ENCODE measurements at places on chromosomes 7 and 10.

DNA sequence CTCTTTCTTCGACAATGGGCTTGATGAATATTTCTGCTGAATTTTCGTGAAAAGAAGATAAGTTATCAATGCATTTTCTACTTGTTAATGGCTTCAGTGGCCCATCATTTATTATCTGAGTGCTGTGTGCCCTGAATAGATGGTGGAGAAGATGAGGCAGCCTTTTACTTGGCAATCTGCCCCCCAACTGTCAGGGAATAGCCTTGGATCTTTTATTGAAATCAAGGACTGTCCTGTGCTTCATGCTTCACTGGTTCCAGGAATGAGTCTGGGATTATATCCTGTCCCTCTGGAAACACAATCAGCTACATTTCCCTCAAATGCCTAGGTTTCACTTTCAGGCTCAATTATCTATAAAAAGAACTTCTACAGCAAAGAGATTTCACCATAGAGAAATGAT, 75.9 kb upstream of the NXPH1 start:
- DNase-seq, result no peak

GRCh38 chr10:92901819-92902251, 53.5 kb downstream of the EXOC6 start:
- no peak for DNase-seq

DNA sequence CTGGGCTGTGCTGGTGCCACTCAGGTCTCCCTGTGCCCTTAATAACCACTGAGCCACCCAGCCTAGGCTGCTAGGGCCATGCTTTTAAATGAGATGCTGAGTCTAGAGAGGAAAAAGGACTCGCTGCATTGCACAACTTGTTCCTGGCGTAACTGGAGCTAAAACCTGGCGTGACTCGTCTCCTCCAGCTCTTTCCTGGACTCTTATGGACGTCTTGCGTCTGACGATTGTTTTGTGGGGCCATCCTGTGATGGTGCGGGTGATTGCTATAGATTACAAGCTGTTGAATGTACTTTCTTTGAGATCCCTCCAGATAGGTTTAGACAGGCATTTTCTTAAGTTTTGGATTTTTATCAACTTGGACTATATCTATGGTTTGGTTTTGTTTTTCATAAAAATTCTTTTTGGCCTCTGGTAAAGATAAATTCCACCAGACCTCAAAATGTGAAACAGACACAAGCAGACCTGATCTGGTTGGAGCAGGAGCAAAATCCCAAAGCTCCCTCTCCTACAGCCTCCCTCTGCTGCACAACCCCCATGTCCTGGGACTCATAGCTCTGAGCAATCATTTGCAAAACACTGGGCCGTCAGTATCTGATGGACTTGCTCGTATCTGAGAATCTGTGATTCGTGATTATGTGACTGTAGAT, 230.3 kb downstream of the ARHGAP12 start:
- DNase-seq, result no peak

DNA sequence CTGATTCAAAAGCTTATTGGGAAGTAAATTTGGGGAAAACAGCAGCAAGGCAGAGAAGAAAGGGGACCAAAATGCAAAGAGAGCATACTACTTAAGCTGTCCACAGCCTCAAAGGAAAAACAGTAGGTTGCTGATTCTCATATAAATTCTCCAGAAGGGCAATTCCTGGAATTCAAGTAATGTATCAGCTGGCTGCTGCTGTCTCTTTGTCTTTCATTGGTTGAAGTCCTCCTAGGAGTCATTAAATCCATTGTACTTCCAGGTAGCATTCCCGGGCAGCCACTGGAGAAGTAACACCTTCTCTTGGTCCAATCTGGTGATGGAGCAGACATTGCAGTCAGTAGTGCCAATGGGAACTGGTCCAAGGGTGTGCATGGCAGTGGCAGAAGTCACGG, 22.7 kb downstream of the BET1 start:
- no peak for DNase-seq

DNA sequence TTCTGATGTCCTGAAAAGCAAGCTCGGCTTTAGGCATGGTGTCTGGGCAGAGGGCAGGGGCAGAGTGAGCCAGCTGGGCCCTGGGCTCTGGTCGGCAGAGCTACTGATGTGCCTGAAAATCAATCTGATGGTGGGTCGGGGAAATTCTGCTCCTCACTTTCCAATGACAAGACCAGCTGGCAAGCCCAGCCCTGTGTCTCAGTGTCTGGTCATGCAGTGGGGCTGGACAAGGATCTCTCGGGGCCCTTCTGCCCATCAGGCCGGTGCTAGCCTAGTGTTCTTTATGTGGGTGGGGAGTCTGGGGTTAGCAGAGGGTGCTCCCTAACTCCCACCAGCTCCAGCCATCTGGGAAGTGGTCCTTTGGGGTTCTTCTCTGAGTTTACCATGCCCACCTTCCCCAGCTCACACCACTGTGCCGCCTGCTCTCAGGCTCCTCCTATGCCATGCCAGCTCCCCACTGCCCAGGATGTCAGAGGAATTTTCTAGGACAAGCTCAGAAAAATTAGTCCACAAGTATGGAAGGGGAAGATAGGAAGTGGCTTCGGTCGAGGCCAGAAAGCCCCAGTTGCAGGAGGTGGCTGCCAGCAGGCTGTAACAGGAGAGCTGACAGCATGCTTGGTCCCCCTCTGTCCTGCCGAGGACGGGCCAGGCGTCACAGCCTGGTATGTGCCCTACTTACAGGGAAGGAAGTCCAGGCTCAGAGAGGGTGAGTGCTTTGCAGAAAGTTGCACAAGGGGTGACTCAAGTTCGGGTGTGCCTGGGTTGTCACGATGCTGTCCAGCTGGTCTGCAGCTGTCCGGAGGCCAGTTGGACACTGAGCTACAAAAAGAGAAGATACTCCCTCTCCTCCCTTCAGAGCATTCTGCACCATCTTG, 135.2 kb downstream of the ADCY1 start:
- DNase-seq, result peak; percentile 37

GRCh38 chr10:56975513-56975912, 614.5 kb upstream of the ZWINT start:
- no peak for DNase-seq

- no peak for DNase-seq
Measured at GRCh38 chr7:77710861-77711260, 14.6 kb downstream of the RSBN1L start.

- DNase-seq, result no peak
Measured at GRCh38 chr10:11322698-11323097, 288.8 kb downstream of the USP6NL start.

DNA sequence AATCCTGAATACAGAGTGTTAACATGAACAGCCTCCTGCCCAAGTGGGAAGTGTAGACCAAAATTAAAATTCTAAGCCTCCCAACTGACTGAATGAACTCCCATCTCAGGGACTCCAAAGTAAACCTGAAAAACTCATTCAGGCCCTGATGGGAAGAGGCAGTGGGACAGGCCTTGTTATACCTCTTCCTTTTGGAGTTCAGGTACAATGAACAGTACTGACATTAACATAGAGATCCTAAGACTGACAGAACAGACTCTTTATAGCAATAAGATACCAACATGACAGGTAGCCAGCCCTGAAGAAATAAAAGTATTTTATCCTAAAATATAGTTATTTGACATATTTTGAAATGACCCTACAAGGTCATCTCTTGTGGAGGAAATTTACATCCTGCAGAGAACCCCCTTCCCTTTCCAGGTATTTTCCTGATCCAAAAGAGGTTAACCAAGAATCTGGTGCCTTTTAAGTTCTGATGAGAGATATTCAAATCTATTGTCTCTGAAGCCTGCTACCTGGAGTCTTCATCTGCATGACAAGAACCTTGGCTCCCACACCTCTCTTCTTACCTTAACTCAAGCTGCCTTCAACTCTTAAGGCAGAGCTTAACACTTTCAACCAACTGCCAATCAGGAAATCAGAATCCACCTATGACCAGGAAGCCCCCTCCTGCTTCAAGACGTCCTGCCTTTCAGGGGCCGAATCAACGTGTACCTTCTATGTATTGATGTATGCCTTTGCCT, 103.3 kb upstream of the PFKP start:
- no peak for DNase-seq

DNA sequence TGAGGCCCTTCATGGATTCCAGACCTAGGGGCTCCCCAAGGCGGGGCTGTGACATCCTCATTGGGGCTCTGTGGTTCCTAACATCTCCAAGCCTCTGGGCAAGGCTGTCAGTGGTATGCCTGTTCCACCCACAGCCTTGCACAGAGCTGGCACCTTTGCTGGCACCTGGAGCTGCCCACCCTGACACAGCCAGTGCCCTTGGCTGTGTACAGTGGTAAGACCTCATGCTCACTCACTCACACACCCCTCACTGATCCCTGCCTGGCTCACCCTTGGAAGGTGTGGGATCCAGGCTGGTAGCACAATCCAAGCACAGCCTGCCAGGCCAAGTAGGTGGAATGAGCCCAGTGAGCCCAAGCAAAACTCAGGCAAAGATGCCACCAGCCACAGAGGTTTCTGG, 200.4 kb upstream of the PCDH15 start:
- DNase-seq, result no peak

DNA sequence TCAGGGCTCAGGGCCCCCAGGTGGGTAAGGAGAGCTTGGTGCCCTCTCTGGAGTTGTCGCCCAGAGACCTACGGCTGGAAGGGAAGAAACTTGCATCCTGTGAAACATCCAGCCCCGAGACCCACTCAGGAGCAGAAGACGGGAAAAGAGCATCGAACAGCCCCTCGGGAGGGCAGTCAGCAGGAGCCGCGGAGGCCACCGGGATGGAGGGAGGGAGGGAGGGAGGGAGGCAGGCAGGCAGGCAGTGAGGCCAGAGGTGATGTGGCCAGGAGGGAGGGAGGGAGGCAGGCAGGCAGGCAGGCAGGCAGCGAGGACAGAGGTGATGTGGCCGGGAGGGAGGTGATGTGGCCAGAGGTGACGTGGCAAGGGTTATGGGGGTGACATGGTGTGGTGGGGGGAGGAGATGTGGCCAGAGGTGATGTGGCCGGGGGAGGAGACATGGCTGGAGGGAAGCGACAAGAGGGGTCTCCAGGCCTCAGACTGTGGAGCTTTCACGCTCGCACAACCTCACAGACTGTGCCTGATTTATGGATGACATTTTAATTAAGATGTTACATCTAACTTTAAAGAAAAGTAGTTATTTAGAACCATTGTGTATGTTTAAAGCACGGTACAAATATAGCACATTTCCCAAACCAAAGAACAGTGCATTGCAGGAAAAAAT, 141.1 kb downstream of the DIP2C start:
- DNase-seq, result no peak

GRCh38 chr7:143973870-143974416, 19.3 kb downstream of the OR2F1 start:
- DNase-seq, result no peak

DNA sequence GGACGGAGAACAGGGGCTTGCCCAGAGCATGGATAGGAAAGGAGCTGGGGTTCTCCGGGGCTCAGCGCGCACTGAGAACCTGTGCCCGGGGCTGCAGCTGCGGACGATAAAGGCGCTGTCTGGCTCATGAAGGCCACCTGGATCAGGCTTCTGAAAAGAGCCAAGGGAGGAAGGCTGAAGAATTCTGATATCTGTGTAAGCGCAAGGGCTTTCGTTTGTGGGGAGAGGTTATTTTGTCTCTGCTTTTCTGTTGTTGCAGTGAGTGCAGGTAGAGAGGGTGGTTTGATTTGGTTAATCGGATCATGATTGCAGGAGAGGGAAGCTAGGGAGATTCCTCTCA, 250.5 kb downstream of the NSUN6 start:
- DNase-seq, result no peak

GRCh38 chr7:128042012-128042411, 10.8 kb upstream of the LRRC4 start:
- no peak for DNase-seq

DNA sequence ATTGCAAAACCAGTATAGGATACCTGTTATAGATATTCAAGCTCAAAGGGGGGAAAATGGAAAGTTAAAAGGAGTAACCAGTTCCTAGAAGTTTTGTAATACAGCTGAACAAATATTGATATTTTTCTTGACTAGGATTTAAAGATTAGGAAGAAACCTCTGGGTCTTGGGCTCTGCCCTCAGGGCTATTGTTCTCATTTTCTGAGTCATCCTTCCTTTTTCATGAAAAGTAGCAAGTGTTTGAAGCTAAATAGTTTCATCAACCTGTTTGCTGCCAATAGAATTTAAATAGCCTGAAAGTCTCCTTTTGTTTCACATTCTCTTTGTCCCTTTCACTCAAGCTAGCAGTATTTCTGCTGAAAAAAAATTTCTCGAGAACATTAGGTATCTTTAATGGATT, 1061.1 kb upstream of the GHITM start:
- DNase-seq, result no peak

GRCh38 chr7:47232751-47233412, 349.0 kb downstream of the TNS3 start:
- DNase-seq, result no peak

GRCh38 chr10:52755297-52756062, 17.1 kb downstream of the MBL2 start:
- no peak for DNase-seq

DNA sequence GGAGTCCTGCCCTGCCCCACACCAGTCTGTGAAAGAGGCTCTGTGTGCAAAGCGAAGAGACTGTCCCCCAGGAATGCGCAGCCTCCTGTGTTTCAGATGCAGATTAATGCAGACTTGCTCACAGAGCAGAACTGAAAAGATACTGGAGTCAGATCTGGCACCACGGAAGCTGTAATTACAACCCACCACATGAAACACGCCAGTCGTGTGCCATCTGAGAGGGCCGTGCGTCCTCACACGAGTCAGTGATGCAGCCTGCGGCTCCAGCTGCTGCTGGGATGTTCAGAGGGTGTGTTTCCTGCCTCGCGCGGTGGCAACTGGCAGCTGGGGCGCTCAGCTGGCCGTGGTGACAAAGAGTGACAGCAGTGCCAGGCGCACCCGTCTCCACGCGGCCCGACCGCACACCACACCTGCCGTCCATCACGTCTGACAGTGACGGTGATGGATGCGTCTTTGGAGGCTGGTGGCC, 50.0 kb downstream of the NKX6-2 start:
- DNase-seq, result no peak

GRCh38 chr10:99945263-99945662, 64.5 kb downstream of the DNMBP start:
- DNase-seq, result no peak

GRCh38 chr10:10007957-10008356, 1009.7 kb upstream of the CELF2 start:
- DNase-seq, result no peak

GRCh38 chr10:109987452-109988211, 20.2 kb upstream of the ADD3 start:
- DNase-seq, result no peak

GRCh38 chr10:70481831-70482530, 3.4 kb downstream of the PALD1 start:
- no peak for DNase-seq

GRCh38 chr7:78326876-78327275, 528.3 kb downstream of the PHTF2 start:
- DNase-seq, result no peak

DNA sequence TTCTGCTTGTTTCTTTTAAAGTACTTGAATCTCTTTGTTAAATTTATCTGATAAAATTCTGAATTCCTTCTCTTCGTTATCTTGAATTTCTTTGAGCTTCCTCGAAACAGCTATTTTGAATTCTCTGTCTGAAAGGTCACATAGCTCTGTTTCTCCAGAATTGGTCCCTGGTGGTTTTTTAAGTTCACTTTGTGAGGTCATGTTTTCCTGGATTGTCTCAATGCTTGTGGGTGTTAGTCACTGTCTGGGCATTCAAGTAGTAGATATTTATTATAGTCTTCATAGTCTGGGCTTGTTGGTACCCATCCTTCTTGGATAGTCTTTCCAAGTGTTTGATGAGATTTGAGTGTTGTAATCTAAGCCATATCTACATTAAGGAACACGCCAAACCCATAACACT, 1060.6 kb downstream of the LRMDA start:
- no peak for DNase-seq

Data from type B pancreatic cell (in vitro differentiated cells).